Activated CD4-positive, alpha-beta T cell treated with anti-CD3 and anti-CD28 coated beads for 36 hours (primary cell): ENCODE measurements at places on chromosomes 11 and 22. TPM values are rescaled to one million over a fixed set of nuclear protein-coding genes. Genes with fewer than 3 reads are reported as not detected.

DNA sequence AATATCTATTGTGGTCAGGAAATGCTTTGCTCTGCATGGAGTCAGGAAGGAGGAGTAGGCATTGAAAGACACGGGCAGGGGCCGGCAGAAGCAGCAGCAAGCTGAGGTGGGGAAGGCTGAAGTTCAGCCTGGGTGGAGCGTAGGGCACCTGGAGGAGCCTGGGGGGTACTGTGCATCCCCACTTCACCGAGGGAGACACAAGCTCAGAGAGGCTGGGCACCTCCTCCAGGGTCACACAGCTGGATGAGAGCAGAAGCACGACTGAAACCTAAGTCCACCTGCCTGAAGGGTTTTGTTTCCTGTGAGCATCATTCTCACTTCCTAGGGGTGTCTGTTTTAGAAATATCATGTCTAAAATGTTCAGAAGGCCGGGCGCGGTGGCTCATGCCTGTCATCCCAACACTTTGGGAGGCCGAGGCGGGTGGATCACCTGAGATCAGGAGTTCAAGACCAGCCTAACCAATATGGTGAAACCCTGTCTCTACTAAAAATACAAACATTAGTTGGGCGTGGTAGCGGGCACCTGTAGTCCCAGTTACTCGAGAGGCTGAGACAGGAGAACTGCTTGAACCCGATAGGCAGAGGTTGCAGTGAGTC lies 138.3 kb downstream of the MPPED1 start:
- DNase-seq: no peak
- no peak overlapping the region for H3K27ac ChIP-seq
- H3K36me3 ChIP-seq: no peaks in the 10 kb centered on the region
- no peaks in the 10 kb centered on the region for H3K4me1 ChIP-seq
- no peak overlapping the region for H3K4me3 ChIP-seq

Gene YAP1
- total RNA-seq: 0.25 TPM

- DNase-seq: no peak
- no peaks in the 10 kb centered on the region for H3K27me3 ChIP-seq
- H3K4me1 ChIP-seq: peaks cover 95% of the 10 kb centered on the region
- peaks cover 71% of the 10 kb centered on the region for H3K36me3 ChIP-seq
These were observed 22.9 kb downstream of the MAML2 start for GRCh38 chr11:96319898-96320656.

- no peak overlapping the region for H3K27ac ChIP-seq
- DNase-seq: no peak
These were observed 154.2 kb downstream of the DLG2 start for GRCh38 chr11:85472953-85473352.

DNA sequence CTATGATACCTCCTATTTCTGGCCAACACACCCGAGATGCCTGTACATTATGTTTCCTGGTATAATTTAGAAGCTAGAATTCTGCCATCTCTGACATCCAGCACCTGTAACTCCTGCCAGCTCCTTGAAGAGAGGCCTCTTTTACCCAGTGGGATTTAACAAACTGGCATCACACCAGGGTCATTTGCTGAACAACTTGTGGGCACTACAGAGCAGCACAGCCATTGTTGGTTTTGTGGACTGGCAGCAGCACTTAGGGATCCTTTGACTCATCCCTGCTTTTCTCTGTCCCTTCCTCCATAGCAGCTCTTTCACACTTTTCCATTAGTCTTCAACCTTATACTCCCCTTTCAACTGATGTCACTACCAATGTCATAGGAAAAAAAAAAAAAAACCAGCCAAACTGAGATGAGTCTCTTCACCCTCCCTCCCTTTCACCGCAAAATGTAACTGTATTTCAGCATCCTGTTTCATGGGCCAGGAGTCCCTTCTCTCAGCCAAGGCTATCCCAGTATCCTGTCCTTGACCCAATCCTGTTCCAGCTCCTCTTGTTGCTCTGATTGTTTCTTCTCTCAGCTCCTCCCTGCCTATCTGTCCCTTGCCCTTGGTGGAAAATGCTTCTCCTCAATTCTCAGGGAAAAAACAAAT lies 68.7 kb downstream of the PPFIBP2 start:
- H3K4me3 ChIP-seq: no peak overlapping the region
- no peaks in the 10 kb centered on the region for H3K36me3 ChIP-seq
- DNase-seq: no peak

GRCh38 chr11:34652191-34652973 lies 31.5 kb downstream of the EHF start:
- DNase-seq: no peak
- H3K27ac ChIP-seq: no peak overlapping the region
- no peaks in the 10 kb centered on the region for H3K36me3 ChIP-seq
- H3K4me3 ChIP-seq: no peak overlapping the region

GRCh38 chr11:75347781-75348566 lies 3.5 kb downstream of the ARRB1 start:
- no peaks in the 10 kb centered on the region for H3K27me3 ChIP-seq
- DNase-seq: no peak
- H3K36me3 ChIP-seq: no peaks in the 10 kb centered on the region
- H3K4me3 ChIP-seq: no peak overlapping the region

GRCh38 chr11:129376658-129377341 lies 1.2 kb downstream of the BARX2 start:
- peaks cover 53% of the 10 kb centered on the region for H3K27me3 ChIP-seq
- H3K27ac ChIP-seq: no peak overlapping the region
- H3K36me3 ChIP-seq: no peaks in the 10 kb centered on the region
- peaks cover 25% of the 10 kb centered on the region for H3K4me1 ChIP-seq
- DNase-seq: no peak
- H3K4me3 ChIP-seq: peak overlapping the region; percentile 50

DNA sequence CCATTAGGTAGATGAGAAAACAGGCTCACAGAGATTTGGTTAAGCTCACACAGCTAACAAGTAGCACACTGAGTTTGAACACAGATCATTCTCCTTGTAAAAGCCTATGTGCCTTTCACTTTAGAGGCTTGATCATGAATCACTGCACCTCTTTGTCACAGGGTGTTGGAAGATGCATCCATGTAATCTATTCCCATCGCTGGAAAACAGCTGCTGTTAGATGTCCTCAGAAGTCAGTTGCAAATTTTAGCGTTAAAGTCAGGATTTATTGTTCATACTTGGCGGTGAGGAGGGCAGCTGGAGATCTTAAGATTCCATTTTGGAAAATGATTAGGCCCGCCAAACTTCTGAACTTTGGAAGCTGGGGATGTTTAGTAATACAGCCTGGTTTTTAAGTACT lies 2.6 kb downstream of the CNTF start:
- H3K27ac ChIP-seq: no peak overlapping the region
- peaks cover 42% of the 10 kb centered on the region for H3K36me3 ChIP-seq
- H3K4me3 ChIP-seq: no peak overlapping the region
- DNase-seq: no peak
- H3K4me1 ChIP-seq: peaks cover 31% of the 10 kb centered on the region
- no peaks in the 10 kb centered on the region for H3K27me3 ChIP-seq

Gene TSKU
- total RNA-seq: 8.3 TPM

Gene THOC5
- total RNA-seq: 65.7 TPM

DNA sequence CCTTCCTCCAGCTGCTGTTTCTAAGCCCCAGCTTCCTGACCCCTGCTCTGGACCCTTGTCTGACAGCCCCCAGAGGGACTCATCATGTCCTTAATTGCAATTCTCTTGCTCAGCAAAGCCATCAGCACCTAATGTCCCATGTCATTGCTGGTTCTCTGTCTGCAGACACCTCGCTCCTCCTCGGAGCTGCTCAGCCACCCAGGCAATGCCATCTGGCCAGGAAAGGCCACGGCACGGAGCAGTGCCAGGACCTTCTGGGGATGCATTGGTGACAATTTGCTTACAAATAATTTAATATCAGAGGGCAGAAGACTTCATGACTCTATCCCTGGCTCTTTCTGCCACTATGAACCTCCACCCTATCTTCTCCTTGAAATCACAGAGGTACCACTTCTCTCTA lies 107.0 kb upstream of the THY1 start:
- no peak overlapping the region for H3K27ac ChIP-seq
- no peaks in the 10 kb centered on the region for H3K4me1 ChIP-seq
- H3K27me3 ChIP-seq: peaks cover 9% of the 10 kb centered on the region
- no peak for DNase-seq
- no peak overlapping the region for H3K4me3 ChIP-seq

DNA sequence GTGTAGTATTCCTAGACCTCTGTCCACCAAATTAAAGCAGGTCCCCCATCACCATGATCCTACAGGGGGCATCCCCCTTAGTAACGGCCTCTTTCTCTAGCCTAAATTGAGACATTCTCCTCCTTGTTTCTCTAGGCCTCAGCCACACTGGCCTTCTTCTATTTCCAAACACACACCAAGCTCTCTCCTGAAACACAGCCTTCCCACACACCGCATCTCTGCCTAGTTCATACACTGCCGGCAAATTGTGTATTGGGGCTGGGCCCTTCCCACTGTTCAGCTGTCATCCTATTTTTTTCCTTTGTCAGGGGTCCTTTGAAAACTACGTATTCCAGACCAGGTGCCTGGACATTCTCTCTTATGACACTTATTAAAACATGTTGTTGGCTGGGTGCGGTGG lies 11.5 kb upstream of the VPREB1 start:
- no peak overlapping the region for H3K27ac ChIP-seq
- H3K4me1 ChIP-seq: peaks cover 3% of the 10 kb centered on the region
- H3K36me3 ChIP-seq: no peaks in the 10 kb centered on the region

GRCh38 chr11:105781807-105782206 lies 171.9 kb downstream of the GRIA4 start:
- H3K36me3 ChIP-seq: no peaks in the 10 kb centered on the region
- H3K27me3 ChIP-seq: no peaks in the 10 kb centered on the region
- no peak for DNase-seq
- no peak overlapping the region for H3K27ac ChIP-seq
- H3K4me1 ChIP-seq: no peaks in the 10 kb centered on the region

DNA sequence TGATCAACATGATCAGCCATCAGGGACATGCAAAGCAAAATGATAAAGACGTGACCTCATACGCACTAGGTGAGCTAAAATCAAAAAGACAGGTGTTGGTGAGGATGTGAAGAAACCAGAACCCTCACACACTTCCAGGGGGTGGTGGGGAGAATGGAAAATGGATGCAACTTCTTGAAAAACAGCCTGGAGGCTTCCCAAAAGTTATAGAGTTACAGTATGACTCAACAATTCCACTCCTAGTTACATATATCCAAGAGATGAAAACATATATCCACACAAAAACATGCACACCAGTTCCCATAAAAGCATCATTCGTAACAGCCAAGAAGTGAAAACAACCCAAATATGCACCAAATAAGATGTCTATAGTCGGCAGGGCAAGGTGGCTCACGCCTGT lies 42.1 kb upstream of the APLNR start:
- no peaks in the 10 kb centered on the region for H3K36me3 ChIP-seq
- H3K4me1 ChIP-seq: peaks cover 2% of the 10 kb centered on the region
- no peak overlapping the region for H3K4me3 ChIP-seq
- no peak overlapping the region for H3K27ac ChIP-seq
- no peak for DNase-seq

DNA sequence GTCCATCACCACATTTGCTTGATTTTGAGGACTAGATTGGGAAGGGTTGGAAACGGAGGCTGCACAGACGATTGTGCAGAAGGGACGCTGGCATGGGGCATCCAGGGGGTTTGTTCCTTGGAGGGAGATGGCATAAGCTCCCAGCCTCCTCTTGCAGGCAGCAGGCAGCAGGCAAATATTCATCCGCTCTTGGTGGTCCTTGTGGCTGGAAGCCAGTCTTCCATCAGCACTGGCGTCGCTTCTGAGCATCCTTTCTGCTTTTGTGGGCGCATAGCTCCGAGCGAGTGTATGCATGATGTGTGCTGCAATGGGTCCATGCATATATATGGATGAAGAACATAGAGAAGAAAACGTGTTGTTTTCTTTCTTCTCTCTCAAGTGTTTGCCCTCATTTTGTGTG lies 166.1 kb upstream of the NTM start:
- H3K4me3 ChIP-seq: no peak overlapping the region
- no peak overlapping the region for H3K27ac ChIP-seq
- no peak for DNase-seq
- no peaks in the 10 kb centered on the region for H3K36me3 ChIP-seq

DNA sequence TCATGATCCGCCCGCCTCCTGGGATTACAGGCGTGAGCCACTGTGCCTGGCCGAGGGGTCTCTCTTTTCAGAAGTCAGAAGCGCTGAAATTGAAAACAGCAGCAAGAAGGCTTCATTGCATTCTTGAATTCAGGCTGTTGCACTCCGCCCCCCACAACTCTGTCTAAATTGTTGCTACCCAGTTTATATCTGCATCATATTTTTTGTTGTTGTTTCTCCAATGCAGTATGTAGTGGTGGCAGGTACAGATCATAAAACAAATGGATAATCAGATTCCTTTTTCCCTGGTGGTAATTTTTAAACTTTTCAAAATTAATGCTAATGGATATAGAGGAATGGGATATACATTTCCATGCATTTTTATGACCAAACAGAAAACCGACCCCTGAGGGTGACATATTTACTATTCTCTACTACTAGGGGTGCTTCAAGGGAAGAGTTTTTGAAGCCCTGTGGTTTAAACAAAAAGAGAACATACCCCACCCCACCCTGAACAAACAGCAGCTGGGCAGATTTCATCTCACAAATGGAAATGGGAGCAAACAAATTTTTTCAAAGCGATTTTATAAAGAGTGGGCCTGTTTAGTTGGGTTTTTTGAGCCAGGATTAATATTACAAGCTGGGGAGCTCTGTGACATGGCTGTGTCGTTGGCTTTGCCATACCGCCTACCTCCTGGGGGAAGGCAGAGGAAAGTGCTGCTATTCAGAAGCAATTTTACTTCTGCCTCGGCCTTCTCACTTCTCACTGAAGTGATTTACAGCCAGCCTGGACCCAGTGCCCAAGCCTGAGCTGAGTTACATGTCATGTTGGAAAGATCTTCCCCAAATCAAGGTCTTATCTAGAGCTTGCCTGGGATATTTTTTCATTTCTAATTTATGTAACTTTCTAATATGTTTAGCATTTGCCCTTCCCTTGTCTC lies 16.0 kb upstream of the TMA7B start:
- peaks cover 3% of the 10 kb centered on the region for H3K36me3 ChIP-seq
- peak overlapping the region; percentile 57 for H3K4me3 ChIP-seq
- DNase-seq: peak; percentile 48

Gene BTBD18
- not detected for total RNA-seq

GRCh38 chr22:41826021-41826420 lies 6.9 kb upstream of the SREBF2 start:
- H3K4me1 ChIP-seq: peaks cover 42% of the 10 kb centered on the region
- H3K4me3 ChIP-seq: no peak overlapping the region
- no peak for DNase-seq
- no peaks in the 10 kb centered on the region for H3K27me3 ChIP-seq
- peaks cover 9% of the 10 kb centered on the region for H3K36me3 ChIP-seq
